Neuronal stem cell (in vitro differentiated cells): ENCODE measurements at places on chromosomes 4 and X.

DNA sequence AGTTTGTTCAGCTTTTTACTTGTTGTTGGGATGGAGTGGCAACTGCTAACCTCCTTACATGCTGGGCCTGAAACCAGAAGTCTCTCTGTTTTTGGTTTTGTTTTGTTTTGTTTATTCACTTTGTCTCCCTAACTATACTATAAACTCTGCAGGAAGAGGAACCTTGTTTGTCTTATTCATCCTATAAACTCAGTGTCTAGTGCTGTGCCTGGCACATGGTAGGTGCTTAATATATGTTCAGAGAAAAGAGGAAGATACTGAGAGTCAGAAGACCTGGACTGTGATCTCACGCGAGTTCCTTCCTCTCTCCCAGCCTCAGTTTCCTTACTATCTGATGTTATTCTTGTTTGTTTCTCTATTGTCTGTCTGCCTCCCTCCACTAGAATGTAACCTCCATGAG is 71.3 kb downstream of the PRPS1 start:
- no peak for DNase-seq

DNA sequence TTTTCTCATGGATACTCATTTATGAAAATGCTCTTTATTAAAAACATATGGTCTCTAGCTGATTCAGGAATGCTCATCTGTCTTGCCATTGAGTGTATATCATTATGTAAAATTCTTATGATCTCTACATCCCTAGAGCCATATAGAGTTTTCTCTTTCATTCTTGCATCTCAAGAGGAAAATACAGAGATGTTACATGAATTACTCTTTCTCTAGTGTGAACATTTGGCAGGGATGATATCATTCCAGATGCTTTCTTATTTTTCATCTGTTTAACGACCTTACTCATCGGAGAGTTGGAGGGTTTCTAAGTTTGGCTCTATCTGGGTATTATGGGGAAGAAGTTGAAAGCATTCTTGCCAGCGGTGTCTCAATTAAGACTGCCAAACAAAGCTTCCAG is 202.9 kb upstream of the SLC7A11 start:
- DNase-seq, result no peak

- no peak for DNase-seq
Measured at GRCh38 chrX:26851981-26852380, 611.2 kb downstream of the PPP4R3C start.

GRCh38 chrX:86148594-86148993 is 343 bp downstream of the DACH2 start:
- no peak for DNase-seq

DNA sequence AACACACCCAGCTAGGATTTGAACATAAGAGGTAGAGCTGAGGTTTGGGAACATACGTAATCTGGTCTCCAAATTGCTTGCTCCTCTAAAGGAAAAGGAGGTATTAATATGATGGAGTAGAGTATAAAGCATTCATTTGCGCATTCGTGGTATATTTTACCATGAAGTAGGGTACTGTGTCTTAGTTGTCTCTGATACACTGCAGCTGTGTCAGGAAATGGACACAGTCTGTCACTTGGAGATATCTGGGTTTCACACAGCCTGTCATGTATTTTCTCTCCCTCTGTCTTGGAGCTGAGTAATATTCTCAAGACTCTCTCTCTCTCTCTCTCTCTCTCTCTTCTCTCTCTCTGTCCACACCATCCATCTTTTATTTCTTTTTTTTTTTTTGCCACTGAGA is 274.8 kb upstream of the UGT8 start:
- DNase-seq, result no peak
